ENCODE measurements at places on chromosomes 3 and 15.

DNA sequence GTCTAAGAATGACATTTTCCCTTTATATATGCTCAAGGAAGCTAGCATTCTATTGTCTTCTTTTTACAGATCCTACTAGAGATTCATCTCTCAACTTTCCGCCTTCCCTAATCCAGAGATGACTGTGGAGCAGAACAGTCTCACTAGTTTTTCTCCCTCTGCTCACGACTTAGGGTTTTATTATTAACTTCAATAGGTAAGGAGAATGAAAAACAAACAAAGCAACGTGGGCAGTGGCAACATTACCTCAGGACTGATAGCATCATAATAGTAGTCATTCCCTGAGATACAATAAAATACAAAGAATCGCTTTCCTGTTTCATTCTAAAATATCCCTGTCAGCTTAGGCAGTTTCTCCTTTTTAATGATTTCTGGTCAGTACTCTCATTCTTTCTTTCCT is 154.3 kb upstream of the PLAAT1 start:
- no peak for DNase-seq

DNA sequence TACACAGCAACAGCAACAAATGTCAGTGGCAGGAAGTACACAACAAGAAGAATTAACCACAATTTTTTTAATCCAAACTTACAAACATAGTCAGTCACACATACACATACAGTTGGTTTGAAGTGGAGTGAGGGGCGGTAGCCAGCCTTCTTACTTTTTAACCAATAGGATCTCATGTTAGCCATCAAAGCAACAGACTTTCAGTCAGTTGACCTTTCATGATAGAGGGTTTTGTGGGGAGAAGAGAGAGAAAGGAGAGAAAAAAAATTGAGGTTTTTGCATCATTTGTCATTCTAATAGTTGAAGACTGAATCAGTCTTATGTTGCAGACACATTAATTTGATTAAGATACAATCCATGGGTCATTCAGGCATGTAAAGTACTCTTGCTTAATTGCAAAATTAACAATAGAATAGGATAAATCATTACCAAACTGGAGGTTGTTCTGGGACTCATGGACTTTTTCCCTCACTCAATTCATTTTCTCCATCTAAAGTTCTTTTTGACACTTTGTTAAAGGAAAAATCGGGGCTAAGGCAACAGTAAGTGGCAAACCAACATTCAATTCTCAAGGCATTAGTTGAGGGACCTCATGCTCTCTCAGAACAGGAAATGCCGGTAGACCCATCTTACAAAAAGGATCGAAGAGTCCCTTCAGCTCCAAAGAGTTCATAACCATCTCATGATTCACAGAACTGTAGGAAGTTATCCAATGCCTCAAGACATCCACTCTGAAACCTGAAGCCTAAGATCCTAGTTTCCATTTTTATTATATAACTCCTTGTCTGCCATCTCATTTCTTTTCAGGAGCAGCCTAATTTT is 159.5 kb upstream of the LPP start:
- no peak for DNase-seq

DNA sequence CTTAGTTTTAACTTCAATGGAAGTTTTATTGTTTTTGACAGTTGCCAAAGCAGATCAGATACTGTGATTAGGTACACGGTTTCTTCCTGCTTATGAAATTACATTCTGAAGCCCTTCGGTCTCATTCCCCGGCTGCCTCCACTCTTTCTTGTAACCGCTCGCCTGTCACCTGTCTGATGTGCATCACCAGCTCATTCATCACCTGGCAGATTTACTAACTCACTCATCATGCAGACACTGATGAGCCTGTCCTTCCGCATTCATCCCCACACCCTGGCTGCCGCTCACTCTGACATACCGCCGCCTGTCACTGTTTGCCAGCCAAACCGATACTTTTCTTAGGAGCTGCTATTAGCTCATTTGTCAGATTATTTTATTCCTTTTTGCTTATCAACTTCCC is 82.8 kb upstream of the NSMCE3 start:
- no peak for DNase-seq

DNA sequence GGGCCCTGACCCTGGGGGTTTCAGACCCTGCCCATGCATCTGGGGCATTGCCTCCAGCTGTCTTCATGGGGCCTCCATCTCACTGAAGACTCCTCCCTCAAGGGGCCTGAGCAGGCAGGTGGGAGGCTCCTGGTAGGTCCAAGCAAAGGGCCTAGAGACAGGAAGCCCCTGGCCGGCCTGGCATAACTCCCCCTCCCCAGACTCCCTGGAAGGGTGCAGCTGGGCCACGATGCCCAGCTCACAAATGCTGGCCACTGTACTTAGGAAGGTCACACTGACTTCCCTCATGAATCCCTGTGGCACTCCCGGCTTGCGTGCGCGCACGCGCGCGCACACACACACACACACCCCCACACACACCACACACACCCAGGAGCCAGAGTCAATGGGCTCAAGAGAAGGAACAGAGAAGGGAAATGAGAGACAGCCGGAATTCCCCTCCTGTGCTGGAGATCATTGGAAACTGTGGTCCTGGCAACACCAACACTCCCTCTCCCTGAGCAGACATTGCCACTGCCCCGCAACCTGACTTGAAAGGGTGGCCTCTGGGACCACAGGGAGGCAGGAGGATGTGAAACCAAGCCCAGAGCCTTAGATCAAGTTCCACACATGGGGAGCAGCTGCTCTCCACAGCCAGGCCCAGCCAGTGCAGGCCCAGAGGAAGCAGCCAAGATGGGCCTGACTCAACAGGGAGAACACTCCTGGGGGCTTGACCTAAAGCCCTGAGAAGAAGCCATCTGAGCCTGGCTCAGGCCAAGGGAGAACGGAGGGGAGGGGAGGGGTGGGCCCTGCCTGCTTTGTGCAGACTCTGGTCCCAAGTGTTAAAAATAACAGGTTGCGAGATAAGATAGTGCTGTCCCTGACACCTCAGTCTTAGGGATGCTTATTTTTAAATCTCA is 69.7 kb downstream of the SCN5A start:
- no peak for DNase-seq

DNA sequence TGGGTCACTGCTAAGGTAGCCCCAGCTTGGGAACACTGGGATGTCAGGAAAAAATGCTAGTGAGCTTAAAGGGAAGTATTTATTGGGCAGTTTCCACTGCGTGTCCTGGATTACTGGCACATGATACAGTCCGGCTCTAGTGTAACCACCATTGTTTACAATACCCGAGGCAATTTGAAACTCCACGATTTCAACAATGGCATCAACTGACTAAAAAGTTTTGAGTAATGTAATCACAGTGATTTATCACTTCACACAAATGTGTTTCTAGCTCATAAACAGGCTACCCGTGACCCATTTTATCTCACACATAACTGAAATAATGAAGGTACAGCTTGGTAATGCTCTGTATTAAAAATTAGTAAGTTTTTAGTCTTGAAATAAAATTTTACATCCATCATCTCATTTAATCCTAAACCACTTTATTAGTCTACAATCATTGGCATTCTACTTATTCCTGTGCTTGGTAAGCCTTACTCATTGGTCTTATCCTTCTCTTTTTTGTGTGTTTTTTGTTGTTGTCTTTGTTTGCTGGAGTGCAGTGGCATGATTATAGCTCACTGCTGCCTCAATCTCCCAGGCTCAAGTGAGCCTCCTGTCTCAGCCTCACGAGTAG is 7.6 kb downstream of the ZMAT3 start:
- no peak for DNase-seq

DNA sequence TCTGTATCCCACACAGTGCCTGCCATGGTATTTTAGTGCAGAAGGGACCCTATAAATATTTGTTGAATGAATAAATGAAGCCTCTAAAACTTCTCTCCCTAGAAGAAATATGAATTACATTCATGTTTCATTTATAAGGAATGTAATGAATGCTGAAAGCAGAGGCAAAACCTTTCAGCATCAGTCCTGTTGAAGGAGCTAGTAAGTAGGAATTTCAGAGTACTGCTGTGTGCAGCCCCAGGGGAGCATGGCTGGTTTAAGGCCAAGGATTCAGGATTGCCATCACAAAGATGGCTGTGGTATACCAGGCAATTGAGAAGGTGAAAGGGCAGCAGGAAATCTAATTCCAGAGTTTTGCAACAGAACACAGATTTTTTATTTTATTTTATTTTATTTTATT is 1131.4 kb downstream of the IGSF11 start:
- DNase-seq = no peak

GRCh38 chr3:52827866-52828376 is 2.6 kb downstream of the ITIH4 start:
- DNase-seq = no peak

DNA sequence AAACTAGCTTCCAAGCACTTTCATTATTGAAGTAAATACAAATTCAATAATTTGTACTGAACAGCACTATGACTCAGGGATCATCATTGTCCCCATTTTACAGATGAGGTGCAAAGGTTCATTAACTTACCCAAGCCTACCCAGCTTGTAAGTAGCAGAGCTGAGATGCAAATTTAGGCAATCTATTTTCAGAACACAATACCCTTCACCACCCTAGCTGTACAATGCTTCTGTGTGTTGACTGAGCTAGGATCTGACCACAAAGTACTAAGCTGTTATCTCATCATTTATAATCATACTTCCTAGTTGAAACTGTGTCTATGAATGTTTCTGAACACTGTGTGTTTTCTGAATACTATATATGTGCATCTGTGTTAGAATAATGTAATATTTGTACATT is 3.2 kb upstream of the ILDR1 start:
- DNase-seq = no peak

DNA sequence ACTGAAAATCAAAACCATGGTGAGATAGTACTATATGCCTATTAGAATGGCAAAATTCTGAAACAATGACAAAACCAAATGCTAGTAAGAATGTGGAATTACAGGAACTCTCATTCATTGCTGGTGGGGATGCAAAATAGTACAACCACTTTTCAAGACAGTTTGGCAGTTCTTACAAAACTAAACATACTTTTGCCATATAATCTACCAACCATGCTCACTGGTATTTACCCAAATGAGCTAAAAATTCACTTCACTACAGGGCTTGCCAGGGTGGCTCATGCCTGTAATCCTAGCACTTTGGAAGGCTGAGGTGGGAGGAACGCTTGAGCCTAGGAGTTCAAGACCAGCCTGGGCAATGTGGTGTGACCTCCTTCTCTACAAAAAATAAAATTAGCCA is 40.0 kb downstream of the MYO9A start:
- no peak for DNase-seq

DNA sequence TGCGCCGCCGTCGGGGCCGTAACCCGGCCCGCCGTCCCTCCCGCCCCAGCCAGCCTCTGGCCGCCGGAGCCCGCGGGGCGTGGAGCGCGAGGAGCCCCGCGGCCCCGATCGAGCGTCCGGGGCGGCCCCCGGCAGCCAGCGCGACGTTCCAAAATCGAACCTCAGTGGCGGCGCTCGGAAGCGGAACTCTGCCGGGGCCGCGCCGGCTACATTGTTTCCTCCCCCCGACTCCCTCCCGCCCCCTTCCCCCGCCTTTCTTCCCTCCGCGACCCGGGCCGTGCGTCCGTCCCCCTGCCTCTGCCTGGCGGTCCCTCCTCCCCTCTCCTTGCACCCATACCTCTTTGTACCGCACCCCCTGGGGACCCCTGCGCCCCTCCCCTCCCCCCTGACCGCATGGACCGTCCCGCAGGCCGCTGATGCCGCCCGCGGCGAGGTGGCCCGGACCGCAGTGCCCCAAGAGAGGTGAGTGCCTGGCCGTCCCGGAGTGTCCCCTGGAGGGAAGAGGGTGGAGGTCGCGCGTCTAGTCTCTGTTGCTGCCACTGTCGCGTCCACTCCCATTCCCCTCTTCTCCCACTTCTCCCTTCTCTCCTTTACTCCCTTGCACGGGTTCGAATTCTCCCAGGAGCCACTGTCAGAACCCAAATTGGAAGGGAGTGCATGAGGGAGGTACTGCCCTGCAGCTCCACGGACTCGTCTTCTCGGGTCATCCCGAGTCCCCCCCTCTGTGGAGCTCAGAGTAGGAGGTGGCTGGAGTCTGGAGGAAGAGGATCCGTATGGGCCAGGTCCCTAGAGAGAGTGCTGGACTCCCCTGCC is 585 bp downstream of the CSK start:
- DNase-seq = peak; percentile 50

DNA sequence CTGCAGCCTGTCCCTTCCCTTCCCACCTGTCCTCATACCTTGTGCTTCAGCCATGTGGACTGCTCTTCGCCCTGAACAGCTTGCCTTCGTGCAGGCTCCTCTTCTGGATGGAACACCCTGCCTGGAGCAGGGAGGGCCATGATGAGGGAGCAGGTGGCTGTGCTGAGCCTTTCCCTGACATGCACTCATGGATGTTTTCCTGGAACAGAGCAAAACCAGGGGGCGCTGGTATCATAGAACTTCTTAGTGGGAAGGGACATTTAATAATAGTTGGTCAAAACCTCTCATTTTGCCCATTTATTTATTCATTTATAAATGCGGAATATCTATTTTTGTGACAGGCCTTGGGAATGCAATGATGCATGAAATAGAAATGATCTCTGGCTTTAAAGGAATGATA is 149.3 kb downstream of the CACNA1D start:
- no peak for DNase-seq

- DNase-seq = no peak
Measured at GRCh38 chr3:11452885-11453847, 181.0 kb downstream of the ATG7 start.

GRCh38 chr3:161890147-161890625 is 393.6 kb downstream of the OTOL1 start:
- DNase-seq = no peak

DNA sequence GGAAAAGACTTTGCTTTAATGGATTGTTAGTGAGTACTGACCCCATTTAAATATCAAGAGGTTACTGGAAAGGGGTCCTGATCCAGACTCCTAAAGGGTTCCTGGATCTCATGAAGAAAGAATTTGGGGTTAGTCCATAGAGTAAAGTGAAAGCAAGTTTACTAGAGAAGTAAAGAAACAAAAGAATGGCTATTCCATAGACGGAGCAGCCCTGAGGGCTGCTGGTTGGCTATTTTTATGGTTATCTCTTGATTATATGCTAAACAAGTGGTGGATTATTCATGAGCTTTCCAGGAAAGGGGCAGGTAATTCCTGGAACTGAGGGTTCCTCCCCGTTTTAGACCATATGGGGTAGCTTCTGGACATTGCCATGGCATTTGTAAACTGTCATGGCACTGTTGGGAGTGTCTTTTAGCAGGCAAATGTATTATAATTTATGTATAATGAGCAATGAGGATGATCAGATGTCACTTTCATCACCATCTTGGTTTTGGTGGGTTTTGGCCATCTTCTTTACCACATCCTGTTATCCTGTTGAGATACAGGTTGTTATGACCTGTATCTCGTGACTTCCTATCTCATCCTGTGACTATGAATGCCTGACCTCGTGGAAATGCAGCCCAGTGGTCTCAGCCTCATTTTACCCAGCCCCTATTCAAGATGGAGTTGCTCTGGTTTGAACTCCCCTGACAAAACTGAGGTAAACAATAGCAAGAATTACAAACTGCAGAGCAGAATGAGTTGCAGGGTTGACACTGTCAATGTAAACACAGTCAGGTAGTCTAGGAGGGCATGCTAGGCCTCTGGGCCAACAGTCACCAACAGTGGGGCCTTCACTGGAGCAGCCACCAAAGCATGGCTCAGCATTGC is 10.3 kb upstream of the GPR160 start:
- DNase-seq = no peak

GRCh38 chr3:54705730-54706129 is 222.1 kb downstream of the LRTM1 start:
- no peak for DNase-seq

- DNase-seq = no peak
Measured at GRCh38 chr3:58874795-58875194, 175.0 kb downstream of the CFAP20DC start.

Data from effector memory CD4-positive, alpha-beta T cell (primary cell).